GM12865 (cell line): ENCODE measurements at places on chromosomes 7 and 10.

GRCh38 chr10:33441561-33441960, 107.1 kb upstream of the NRP1 start:
- no peak for DNase-seq

DNA sequence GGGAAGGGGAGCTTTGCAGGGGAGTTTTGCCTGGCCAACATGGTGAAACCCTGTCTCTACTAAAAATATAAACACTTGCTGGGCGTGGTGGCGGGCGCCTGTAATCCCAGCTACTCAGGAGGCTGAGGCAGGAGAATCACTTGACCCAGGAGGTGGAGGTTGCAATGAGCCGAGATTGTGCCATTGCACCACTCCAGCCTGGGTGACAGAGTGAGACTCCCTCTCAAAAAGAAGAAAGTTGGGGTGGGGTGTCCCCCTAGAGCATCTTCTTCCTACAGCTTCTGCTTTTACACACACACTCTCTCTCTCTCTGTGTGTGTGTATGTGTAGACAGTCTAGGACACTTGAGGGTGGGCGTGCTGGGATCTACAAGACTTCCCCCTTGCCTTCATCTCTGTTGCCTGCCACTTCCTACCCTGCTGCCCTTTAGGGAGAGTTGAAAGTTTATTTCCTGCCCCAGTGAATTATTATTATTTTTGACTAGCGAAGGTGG, 21.7 kb downstream of the PLAU start:
- no peak for DNase-seq

DNA sequence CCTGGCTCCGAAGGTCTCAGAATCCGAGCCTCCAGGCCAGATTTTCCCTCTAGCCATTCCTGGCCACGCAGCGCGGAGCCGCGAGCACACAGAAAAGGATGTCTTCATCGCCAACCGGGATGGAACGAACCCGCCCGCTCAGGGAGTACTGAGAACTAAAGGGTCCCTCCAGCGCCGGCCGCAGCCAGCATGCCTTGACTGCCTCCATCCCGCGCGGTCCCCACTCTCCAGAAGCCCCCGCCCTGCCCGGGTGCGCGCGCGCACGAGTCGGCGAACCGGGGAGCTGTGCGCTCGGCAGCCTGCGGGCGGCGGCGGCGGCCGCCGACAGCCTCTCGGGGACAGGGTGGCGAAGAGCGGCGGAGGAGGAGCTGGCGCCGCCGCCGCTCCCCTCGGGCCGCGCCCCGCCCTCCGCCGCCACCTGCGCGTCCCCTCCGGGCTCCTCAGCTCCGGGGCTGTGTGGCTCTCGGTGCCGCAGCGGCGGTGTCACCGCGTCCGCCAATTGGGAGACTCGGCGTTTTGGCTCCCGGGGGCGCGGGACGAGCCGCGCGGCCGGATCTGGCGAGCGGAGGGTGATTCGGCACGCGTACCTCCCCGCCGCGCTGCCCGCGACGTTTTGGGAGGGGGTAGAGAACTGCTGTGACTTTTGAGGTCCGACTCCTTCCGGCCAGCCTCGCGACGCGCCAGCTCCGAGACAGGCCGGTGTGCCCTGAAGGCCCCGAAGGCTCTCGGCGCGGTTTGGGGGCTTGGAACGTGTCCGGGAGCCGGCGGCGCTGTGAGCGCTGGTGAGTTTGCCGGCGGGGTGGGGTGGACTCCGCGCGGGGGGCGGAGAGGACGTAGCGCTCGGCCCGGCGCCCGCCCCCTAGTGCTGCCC, 453 bp upstream of the GALNT17 start:
- DNase-seq: no peak

GRCh38 chr7:113731571-113731970, 187.2 kb downstream of the PPP1R3A start:
- no peak for DNase-seq

DNA sequence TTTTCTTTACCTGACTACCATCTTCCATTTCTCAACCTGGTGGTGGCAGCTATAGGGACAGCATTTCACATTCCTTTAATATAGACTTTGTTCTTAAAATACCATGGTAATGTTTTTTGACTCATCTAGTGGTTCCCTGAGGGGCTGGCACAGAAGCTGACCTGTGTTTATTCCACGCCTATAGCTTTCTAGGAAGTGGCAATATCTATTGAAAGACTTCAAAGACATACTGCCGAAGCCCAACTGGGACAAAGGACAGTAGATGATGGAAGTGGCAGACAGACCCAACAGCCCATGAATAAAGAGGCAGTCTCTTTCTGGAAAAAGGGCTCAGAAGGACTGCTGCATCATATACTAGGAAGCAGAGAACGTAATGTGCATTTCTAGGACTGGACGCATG, 11.2 kb downstream of the SUN3 start:
- no peak for DNase-seq

GRCh38 chr10:62620491-62620890, 184.0 kb upstream of the ADO start:
- no peak for DNase-seq

DNA sequence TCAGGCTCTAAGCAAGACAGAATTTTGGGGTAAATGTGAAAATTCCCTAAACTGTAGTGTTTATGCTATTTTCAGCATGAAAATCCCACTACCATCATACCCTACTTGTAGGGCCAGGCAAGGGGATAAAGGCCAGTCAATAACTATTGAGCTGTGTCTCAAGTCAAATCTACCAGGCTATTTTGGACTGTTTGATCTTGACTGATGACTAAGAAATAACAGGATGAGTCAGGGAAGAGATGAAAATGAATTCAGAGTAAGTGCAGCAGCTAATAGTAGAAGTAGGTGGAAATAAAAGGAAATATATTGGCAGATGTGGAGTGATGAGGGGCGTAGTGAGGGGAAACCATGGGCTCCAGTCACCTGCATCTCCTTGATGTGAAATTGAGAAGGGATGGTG, 225.8 kb upstream of the PHYHIPL start:
- no peak for DNase-seq

GRCh38 chr10:74445493-74445892, 294.5 kb downstream of the ADK start:
- DNase-seq: no peak

DNA sequence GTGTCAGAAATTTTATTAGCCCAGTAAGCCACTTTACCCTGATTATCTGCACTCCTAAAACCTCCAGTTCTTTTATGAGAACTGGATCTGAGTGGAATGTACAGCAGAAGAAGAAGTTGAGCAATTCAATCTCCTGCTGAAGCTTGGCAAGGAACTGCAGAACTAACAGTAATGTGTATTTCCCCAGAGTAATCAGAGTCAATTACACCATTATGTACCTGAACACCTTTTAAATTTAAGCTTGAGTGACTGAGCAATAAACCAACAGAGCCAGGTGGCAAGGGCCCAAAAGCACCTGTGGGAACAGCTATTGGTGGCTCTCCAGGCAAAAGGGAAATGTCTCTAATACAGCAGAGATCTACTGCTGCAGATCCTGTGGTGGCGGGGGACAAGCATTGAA, 40.1 kb upstream of the AKR1C2 start:
- DNase-seq: no peak

DNA sequence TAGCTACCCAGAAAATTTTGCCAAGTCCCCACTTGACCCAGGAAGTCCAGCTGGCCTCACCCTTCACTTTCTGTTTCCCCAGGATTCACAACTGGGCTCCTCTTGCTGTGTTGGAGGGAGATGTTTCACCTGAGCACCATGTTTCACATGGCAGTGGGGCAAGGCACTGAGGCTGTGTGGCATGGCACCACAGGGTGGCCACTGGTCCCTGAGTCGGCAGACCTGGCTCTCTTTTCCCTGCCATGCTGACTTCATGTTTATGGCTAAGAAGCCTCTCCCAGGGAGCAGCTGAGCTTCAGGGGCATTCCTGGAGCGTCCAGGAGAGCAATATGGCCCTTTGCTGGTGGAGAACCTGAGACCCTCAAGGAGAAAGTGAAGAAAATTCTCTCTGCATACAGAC, 266.9 kb downstream of the RPS24 start:
- DNase-seq: no peak

DNA sequence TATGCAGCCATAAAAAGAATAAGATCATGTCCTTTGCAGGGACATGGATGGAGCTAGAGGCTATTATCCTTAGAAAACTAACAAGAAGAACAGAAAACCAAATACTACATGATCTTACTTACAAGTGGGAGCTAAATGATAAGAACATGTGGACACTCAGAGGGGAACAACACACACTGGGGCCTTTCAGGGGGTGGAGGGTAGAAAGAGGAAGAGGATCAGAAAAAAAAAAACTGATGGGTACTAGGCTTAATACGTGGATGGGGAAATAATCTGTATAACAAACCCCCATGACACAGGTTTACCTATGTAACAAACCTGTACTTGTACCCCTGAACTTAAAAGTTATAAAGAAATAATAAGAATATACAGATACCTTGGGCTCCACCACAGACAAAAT, 514.2 kb downstream of the ARL4A start:
- no peak for DNase-seq

GRCh38 chr10:117272195-117273076, 31.5 kb downstream of the SLC18A2 start:
- no peak for DNase-seq
